ENCODE measurements at places on chromosomes 7 and 10. TPM values are rescaled to one million over a fixed set of nuclear protein-coding genes. Genes with fewer than 3 reads are reported as not detected.

TBXAS1 gene
- total RNA-seq, result 32.6 TPM

DNA sequence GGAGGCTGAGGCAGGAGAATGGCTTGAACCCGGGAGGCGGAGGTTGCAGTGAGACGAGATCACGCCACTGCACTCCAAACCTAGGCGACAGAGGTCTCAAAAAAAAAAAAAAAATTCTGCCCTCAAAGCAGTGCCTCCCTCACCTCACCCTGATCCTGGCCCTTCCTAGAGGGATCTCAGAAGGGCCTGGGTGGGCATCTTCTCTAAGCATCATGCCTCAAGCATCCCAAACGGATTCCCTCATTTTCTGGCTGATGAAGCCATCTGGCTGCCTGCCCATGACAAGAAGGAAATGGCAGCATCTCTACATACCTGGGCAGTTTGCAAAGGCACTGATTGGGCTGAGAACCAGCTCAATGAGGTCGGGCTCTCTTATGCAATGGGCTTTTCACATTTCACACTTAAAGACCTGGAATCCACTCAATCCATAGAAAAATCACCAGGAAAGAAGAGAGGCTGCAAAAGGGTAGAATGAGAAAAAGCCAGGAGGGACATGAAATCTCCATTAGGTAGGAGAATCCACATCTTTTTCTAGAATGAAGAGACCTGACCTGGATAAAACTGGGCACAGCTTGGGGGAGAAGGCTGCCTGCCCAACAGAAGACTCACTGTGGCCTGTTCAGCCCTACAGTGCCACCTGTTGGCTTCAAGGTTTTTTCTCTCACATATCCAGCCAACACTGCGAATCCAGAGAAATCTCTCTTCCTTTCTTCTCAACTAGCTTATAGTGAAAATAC lies 48.1 kb downstream of the PDLIM1 start:
- DNase-seq, result peak; percentile 82

DNA sequence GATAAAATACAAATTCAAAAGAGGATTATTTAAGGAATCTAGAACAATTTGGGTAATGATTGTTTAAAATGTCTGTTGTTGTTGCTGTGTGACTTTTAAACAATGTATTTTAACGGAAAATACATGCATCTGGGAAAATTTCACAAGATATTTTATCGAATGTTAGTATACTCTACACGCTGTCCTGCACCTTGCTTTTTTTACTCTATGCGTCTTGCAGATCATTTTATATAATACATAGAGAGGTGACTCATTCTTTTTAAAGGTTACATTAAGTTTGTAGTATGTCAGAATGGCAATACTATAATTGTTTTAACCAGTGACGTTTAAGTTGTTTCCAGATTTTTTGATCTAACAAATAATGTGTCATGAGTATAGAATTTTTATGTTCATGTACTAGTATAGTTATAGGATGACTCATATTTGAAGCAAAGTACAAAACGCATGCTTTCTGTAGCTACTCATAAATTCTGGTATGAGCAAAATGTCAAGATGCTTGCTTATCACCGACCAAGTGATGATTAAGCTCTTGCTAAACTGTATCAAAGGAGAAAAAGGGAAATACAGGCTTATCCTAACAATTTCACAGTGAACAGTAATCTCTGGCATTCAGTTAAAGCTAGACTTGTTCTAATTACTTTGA lies 4.9 kb downstream of the DKK1 start:
- DNase-seq, result no peak

HTR7 gene
- total RNA-seq, result 0.23 TPM

SGCE gene
- 158 TPM for total RNA-seq

CNNM1 gene
- total RNA-seq, result 0.23 TPM

- DNase-seq, result no peak
These were observed 67.7 kb downstream of the BMPR1A start for GRCh38 chr10:86824151-86824550.

GRCh38 chr10:94011296-94011695 lies 17.6 kb downstream of the PLCE1 start:
- DNase-seq, result no peak

Measured in adrenal gland (tissue), 19 donors.